ENCODE measurements at places on chromosomes 1 and 21. TPM values are rescaled to one million over a fixed set of nuclear protein-coding genes. Genes with fewer than 3 reads are reported as not detected.

GRCh38 chr1:184951788-184952187 lies 22.5 kb downstream of the NIBAN1 start:
- no peak for DNase-seq

GRCh38 chr1:69073176-69073575 lies 494.5 kb upstream of the LRRC7 start:
- no peak for DNase-seq

- DNase-seq, result no peak
These were observed 49.2 kb upstream of the COL24A1 start for GRCh38 chr1:86205741-86206140.

DNA sequence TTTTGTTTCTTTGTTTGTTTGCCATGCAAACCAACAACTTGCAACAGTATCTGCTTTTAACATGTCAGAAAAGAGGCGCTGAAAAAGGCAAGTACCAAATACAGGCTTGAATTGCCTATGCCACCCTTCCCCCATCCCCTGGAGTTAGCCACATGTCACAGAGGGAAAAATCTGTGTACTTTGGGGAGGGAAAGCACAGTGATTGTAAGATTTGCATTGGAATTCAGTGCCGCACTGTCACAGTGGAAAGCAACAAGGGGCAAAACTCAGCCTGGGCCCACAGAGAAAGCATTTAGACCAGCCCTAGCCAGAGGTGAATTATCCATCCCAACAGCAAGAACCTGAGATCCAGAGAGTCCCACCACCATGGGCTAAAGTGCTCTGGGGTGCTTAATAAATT lies 52.4 kb upstream of the ACADM start:
- DNase-seq, result no peak

MRPL37 gene
- 55.0 TPM for total RNA-seq

DNA sequence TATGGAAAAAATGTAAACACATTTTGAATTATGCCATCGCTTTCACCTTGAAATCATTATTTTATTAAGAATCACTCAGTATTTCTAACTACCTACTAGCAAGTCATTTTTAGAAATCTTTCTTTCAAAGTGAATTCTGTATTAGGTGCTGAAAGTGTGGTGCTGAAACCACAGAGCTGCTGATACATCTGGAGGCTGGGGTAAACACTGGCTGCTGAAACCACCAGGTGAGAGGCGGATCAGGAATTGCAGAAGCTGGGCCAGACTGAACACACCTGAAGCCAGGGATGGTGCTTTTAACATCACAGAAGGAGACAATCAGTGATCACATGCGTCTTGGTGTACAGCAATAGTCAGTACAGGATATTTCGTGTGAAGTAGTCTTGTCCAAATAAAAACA lies 42.2 kb upstream of the KCNE1 start:
- DNase-seq, result no peak

LEFTY1 gene
- total RNA-seq, result not detected

- no peak for DNase-seq
These were observed 21.4 kb downstream of the GNB1 start for GRCh38 chr1:1869469-1869868.

DNA sequence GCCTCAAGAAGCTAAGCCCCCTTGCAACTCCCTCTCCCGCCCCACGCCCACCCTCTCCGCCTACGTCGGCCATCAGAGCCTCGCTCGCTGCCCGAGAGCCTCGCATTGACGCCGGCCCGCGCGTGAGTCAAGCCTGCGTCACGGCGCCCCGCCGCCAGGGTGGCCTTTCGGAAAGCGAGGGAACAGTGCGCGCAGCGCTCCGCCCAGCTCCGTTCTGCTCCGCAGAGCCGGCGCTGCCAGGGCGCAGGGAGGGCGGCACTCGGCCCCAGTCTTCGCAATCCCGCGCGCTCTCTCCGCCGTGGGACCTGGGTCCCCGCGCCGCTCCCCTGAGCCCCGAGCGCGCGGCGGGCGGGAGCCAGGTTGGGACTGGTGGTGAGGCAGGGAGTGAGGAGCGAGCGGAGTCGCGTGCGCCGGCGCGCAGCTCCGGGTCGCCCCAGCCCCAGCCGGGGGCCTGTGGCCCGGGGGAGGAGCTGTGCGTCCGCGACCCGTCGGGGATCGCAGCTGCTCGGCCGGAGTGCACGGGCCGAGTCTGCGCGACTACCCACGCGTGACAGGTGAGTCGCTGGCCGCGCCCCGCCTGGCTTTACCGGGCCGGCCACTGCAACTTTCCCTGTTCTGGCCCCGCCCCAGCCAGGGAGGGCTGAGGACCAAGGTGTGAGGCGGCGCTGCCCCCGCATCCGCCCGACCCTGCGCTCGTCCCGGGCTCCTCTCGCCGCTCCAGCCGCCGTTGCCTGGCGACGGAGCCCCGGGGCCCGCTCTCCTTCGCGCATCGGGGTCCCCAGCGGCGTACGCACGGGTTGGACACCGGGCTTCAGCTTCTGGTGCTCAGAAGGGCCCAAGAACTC lies at the start of gene SLC6A17:
Gene SLC6A17, plus strand, starts transcription at position 165 of the 845 bp plus-strand sequence. CDS start 16,436 bp downstream, outside the sequence.
- no peak for DNase-seq

GRCh38 chr1:193013005-193013404 lies 46.2 kb downstream of the UCHL5 start:
- no peak for DNase-seq

GRCh38 chr1:3237994-3238702 lies 169.1 kb downstream of the PRDM16 start:
- DNase-seq, result no peak

DNA sequence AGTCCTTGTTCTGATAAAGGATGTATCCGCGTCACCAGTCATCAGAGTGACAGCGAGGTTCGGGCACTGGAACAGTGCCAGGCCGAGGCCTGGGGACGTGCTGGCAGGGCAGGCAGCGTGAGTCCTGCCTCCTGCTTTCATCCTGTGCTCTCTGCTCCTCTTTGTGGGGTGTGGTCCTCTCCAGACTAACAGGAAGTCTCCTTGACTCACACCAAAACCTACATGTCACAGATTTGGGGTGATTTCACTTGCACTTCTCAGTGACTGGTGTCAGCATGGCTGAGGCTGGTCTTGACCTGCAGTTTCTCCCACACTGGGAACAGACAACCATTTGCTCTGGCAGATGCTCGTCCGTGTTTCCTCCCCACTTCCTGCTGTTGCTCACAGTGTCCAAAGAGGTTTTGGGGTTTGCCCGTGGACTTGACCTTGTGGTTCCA lies 8.8 kb upstream of the NLRP3 start:
- DNase-seq, result no peak

RGS13 gene
- 0.56 TPM for total RNA-seq

GRCh38 chr1:41678111-41678878 lies 193.8 kb upstream of the EDN2 start:
- DNase-seq, result no peak

DNA sequence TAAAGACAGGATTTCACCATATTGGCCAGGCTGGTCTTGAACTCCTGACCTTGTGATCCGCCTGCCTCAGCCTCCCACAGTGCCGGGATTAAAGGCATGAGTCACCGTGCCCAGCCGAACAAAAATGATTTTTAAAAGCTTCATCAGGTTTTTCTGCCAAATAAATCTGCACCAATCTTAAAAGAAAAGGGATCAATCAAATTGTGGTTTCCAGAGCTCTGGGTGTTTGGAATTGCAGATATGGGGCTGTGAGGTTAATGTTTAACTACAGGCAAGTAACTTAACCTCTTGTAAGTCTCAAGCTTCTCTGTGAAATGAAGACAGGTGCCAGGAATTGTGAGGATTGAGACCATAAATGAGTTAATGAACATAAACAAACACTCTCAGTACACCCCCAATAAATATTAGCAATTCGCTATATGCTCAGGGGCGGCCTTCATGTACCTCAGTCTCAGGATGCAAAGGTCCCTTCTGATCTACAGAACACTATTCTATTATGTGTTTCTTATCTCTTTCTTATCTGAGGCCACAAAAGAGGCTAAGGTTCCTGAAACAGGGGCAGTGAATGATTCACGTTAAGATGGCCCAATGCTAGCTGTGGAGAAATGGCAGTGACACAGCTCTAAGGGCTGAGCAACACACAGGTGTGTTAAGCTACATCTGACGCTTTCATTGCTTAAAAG lies 7.1 kb upstream of the GNPAT start:
- DNase-seq, result no peak

EDARADD gene
- total RNA-seq, result 2.8 TPM

DNA sequence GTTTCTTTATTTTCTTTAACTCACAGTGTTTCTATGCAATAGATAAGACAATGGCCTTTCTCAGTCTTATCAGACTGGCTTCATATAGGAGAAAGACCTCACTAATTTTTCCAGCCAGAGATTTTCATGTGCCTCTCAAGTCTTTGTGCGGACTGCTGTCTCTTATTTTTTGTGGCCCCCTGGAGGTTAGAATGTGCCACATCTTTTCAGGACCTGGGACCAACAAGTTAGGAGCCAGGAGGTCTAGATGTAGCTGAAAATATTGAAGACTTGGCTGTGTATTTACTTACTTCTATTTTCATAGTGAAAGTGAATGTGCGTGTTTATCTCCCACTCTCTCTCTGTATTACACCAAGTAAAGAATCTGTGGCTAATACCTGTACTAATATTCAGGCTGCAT lies 42.1 kb upstream of the CFHR3 start:
- no peak for DNase-seq

BTBD8 gene
- 3.8 TPM for total RNA-seq

DNA sequence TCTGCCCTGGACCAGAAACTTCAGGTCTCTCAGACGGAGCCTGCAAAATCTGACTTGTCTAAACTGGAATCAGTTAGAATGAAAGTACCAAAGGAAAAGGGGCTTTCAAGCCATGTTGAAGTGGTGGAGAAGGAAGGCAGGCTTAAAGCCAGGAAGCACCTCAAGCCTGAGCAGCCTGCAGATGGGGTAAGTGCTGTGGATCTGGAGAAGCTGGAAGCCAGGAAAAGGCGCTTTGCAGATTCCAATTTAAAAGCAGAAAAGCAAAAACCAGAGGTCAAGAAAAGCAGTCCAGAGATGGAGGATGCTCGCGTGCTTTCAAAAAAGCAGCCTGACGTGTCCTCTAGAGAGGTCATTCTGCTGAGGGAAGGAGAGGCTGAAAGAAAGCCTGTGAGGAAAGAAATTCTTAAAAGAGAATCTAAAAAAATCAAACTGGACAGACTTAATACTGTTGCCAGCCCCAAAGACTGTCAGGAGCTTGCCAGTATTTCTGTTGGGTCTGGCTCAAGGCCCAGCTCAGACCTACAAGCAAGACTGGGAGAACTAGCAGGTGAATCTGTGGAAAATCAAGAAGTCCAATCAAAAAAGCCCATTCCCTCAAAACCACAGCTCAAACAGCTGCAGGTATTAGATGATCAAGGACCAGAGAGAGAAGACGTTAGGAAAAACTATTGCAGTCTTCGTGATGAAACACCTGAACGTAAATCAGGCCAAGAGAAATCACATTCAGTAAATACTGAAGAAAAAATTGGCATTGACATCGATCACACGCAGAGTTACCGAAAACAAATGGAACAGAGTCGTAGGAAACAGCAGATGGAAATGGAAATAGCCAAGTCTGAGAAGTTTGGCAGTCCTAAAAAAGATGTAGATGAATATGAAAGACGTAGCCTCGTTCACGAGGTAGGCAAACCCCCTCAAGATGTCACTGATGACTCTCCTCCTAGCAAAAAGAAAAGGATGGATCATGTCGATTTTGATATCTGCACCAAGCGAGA lies 46.6 kb downstream of the ZBTB17 start:
- no peak for DNase-seq

- no peak for DNase-seq
These were observed 13.5 kb downstream of the KCNC4 start for GRCh38 chr1:110223581-110223980.

All from thoracic aorta (tissue), 2 donors.